M059J (cell line): ENCODE measurements at places on chromosomes 2 and 18.

DNA sequence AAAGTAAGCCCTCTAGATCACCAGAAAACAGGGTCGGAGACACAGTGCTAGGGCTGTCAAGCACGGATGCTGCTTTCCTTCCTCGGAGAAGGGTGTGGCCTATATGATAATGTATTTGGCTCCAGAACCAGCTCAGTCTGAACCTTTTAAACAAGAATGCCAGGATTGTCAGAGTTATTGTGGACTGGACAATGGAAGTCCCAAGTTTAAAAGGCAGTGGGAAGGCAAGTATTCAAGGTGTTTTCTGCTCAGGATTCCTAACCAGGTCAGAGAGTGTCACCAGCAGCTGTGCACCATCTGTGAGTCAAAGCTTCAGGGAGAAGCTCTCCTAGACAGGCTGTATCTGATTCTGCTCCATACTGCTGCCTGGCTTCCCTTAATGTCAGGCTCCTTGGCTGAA is 94.8 kb downstream of the SPOPL start:
- no peak for DNase-seq

DNA sequence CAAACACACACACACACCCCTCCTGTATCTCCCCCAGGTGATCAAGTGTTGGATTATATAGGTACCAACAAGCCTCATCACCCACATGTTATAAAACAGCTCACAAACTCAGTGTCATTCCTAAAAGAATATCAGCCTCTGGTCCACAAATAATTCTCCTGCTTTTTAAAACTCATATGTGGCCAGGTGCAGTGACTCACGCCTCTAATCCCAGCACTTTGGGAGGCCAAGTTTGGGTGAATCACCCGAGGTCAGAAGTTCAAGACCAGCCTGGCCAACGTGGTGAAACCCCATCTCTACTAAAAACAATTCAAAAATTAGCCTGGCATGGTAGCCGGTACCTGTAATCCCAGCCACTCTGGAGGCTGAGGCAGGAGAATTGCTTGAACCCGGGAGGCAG is 87.8 kb downstream of the LRATD1 start:
- DNase-seq, result peak; percentile 65

DNA sequence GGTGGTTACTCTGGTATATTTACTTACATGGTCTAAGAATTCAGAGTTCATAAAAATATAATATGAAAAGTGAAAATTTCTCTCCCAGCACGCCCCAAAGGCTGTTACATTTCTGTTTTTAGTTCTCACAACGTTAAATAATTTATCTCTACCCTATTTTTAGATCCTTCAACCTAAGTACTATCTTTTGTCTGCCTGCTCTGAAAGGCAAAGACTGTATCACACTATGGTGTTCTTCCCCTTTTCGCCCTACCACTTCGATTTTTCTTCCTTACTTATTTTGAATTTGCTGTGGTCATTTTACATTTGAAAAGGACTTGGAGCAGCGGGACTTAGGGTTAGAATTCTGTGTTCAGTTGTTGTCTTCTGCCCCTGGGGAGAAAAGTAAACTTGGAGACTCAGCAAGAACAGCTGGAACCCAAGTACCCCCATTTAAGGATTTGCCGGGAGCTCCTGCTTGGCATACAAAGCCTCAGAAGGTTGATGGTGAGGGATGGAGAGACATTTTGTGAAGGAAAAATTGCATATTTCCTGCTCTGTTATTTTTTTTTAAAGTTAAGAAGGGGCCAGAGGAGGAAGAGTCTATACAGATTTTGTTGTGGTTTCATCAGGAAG is 19.0 kb downstream of the ADAM23 start:
- DNase-seq, result no peak

DNA sequence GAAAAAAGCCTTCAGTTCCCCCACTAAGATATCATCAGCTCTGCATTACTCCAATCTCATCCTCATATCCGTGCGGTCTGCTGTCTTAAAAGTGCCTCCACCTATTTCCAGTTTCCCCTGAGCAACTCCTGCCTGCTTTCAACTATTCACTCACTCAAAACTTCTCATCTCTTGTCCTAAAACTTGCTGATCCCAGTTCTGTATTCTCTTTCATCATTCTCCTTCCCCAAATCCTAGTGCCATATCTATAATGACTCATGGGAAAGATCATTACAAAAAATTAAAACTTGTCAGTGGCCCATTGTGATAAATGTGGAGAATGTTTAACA is 20.0 kb downstream of the ACVR1 start:
- DNase-seq, result peak; percentile 39

GRCh38 chr2:195212586-195212985 is 444.4 kb upstream of the SLC39A10 start:
- DNase-seq, result no peak

DNA sequence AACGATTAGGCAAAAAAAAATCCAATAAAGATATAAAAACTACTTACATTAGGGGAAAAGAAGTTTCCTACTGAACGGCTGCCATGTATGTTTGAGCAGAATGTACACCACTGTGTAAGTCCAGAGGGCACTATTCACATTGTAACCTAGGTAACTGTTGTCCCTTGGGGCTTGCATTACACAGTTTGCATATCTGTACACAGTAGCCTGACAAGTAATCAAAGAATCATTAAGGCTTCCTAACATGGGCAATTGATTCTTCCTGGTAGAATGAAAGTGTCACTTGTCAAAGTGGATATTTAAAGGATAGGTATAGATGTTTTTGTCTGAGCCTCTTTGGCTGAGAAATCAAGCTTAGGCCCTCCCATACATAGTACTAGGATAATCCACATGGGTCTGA is 39.1 kb downstream of the PLEK start:
- no peak for DNase-seq

- DNase-seq, result no peak
Observed at GRCh38 chr2:190200603-190201002, 119.0 kb downstream of the HIBCH start.

DNA sequence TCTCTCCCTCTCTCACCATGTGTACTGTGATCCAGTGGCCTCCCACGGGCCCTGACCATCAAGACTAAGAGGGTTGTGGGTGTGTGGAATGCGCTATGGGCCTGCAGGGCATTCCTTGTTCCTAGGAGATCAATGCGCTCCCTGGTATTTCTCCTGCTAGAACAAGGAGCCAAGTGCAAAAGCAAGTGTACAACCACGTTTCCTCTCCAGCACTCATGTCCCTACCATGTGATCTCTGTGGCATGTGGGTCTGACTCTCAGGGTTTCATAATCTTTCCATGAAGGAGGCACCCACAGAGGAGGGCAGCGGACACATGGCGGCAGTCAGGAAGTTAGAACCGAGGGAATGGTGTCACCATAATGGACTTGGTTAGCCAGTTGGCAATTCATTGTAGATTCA is 91.4 kb downstream of the MAPK4 start:
- no peak for DNase-seq
